GM23338 (cell line): ENCODE measurements at places on chromosomes 1 and 21. TPM values are rescaled to one million over a fixed set of nuclear protein-coding genes. Genes with fewer than 3 reads are reported as not detected.
A peak's percentile ranks its signal among the peaks of the same experiment; 100 is the strongest.

ARL8A gene
- 29.7 and 30.3 TPM in 2 replicates for total RNA-seq

DPYD gene
- total RNA-seq: 0.82 and 1.6 TPM in 2 replicates

LRRC53 gene
- not detected in 2 replicates for total RNA-seq

DNA sequence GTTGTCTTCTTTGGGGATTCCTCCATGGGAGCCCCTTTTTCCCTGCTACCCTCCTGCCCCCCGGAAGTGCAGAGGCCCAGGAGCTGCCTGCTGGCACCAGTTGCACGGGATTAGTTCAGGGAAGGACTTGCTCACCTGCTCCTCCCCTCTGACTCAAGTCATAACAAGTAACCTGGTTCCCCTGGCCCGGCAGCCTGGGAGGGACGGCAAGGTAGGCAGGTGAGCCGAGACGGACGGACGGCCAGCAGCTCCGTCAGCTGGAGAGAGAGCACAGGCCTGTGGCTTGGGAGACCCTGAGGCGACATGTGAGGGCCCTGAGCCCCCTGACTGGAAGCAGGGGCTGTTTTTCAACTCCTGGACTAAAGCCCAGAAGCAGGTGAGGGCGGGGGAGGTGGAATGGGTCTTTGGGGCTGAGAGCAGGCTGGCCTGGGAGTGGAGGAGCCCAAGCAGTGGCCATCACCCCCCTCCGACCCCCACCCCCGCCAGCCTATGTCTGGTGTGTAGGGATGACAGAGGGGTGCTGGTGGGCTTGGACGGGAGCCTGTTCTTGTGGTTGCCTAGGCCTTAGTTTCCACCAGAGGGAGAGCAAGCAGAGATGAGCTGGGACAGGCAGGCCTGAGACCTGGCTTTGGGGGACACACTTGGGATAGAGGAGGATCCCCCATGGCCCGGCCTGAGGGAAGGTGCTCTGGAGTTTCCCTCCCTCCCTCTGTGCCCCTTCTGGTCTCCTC, at the start of gene INAVA:
Gene INAVA (plus strand): TSS at position 189 of the 731 bp plus-strand sequence. CDS start 3,501 bp downstream, outside the sequence.
- H3K4me3 ChIP-seq: peak within 1 kb of the TSS; percentile 74
- H3K27me3 ChIP-seq: no peaks in the 10 kb centered on the region
- peak within 1 kb of the TSS; percentile 99 for H3K27ac ChIP-seq
- peak; percentile 39 for DNase-seq
- no peaks in the 10 kb centered on the region for H3K36me3 ChIP-seq
- peaks cover 51% of the 10 kb centered on the region for H3K4me1 ChIP-seq
